ENCODE measurements at places on chromosomes 5 and 9.

DNA sequence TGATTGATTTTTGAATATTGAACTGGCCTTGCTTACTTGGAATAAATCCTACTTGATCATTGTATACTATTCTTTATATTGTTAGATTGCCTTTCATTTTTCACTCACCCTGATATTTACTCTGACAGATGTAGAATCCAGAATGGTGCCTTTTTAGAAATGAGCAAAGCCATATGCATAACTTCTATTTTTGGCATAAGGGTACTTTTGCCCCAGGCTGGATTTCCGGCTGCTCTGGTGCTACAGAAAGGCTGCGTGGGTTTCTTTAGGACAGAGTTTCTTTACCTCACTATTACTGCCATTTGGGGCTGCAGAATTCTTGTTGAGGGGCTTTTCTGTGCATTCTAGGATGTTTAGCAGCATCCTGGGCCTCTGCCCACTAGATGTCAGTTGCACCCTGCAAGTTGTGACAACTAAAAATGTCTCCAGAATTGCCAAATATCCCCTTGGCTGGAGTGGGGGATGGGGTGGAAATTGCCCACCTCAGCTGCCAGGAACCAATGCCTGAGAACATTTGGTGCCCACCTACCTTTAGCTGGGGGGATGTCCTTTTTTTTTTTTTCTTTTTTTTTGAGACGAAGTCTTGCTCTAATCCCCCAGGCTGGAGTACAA lies 50.1 kb downstream of the SLC36A1 start:
- DNase-seq, result no peak

DNA sequence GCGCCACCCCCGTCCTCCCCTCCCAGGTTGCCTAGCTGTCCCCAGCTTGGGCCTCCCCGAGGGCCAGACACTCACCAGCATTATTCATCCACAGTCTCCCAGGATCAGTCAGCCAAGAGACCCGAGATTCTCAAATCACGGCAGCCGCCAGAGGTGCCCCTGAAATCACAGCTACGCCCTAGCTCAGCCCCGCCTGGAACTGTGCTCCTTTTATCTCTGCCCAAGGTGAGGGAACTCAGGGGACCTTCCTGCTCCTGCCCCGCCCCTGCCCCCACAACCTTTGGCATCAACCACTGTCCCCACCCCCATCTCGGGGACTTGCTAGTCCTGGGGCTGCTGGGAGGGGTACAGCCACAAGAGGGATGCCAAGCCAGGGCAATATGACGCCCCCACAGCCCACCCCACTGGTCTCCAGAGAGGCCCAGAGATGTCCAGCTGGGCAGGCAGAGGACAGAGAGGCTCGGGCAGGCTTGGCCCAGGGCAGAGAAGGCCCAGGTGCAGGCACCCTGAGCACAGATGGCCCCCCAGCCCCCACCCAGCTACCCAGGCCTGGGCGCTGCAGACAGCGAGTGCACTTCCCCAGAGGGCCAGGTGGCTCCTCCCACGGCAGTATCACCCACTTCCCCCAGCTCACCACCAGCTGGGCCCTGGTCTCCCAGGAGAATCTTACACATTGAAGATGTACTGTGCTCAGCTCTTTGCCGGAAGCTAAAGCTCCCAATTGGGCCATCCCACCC lies at the start of gene FUT7:
FUT7 (minus strand) TSS at position 185 of the 737 bp plus-strand sequence; CDS start at position 88, 97 bp downstream.
- DNase-seq, result peak; percentile 38

- peak; percentile 84 for DNase-seq
Observed at GRCh38 chr5:1523793-1524480, at the start of gene LPCAT1. Gene LPCAT1, minus strand, starts transcription at chr5:1523960. Its CDS starts 116 bp downstream, at chr5:1523844.

DNA sequence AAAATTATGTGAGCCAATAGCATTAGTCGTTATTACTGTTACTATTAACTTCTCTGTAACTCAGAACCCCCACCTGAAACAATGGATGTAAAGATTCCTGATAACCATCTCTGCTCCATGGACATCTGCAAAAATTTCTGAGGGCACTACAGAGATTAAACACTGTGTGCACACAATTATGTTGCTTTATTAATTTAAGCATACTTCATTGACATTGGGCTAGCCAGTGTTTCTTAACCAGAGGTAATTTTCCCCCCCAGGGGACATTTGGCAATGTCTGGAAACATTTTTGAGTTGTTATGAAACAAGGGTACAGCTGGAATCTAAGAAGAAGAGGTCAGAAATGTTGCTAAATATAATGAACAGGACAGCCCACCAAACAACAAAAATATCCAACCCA lies 19.3 kb downstream of the SLIT3 start:
- no peak for DNase-seq

DNA sequence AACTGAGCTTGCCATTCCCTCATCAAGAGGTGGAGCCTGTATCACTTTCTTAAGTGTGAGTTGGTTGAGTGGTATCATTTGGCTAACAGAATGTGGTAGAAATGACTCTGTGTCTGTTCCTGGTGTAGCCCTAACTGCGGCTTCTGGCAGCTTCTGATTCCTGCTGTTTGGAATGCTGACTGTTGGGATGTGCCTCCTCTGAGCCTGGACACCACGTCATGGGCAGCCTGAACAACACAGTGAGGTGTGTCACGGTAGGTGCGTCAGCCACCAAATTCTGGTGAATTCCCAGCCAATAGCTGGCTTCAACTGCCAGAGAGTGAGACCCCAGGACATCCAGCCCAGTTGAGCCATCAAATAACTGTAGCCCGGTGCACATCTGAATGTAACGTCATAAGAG lies 6.1 kb upstream of the C9orf152 start:
- DNase-seq, result no peak

DNA sequence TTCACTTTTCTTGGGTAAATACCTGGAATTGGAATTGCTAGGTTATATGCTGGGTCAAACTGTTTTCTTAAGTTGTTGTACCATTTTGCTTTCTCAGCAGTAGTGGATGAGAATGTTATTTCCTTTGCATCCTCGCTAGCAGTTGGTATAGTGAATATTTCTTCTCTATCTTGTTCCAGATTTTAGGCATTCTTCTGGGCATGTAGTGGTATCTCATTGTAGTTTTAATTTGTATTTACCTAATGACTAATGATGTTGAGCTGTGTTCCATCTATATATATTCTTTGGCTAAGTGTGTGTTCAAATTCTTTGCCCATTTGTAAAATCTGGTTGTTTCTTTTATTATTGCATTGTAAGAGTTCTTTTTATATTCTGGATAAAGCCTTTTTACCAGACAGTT lies 333.3 kb downstream of the MAT2B start:
- no peak for DNase-seq

- no peak for DNase-seq
Observed at GRCh38 chr5:107468276-107468675, 202.5 kb downstream of the EFNA5 start.

DNA sequence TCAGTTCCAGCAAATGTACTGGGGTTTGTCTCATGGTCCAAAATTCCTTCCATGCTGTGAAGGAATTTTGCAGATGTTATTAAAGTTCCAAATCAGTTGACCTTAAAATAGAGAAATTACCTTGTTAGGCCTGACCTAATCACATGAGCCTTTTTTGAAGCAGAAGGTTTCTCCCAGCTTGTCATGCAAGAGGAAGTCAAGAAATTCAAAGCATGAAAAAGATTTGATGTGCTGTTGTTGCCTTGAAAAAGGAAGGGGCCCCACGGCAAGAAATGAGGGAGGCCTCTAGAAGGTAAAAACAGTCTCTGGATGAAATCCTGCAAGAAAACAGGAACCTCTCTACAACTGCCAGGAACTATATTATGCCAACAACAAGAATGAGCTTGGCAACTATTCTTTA lies 24.2 kb upstream of the HAPLN1 start:
- peak; percentile 35 for DNase-seq

- peak; percentile 23 for DNase-seq
Observed at GRCh38 chr9:899440-900184, 58.1 kb downstream of the DMRT1 start.

DNA sequence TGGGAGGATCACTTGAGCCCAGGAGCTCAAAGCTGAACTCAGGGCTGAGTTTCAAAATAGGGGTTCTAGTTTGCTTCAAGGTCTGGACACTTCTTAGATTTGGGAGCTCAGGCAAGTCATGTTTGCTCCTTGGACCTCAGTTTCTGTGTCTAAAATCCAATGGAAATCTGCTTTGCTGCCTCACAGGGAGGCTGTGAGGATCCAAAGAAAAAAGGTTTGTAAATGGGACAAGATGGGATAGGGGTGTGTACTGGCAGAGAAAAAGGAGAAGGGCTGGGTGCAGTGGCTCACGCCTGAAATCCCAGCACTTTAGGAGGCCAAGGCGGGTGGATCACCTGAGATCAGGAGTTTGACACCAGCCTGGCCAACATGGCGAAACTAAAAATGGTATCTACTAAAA lies 39.6 kb upstream of the SH3PXD2B start:
- DNase-seq, result no peak
